ENCODE measurements at places on chromosomes 7 and 10.
A peak's percentile ranks its signal among the peaks of the same experiment; 100 is the strongest.

DNA sequence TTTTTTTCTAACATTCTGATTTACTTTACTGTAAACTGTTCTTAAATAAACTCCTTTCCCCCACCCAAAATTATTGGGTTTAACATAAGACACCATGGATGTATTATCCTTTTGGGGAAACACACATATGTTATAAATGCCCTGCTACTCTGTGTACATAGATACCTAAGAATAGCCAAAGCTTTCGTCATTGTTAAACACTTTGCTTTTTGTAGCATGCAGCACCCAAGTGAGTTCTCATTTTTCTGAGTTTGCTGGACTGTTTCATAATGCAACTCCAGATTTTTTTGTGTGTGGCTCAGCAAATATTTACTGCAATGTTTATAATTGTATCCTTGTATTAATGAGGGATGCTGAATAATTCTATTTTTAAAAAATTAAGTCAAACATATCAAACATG lies 86.9 kb downstream of the VTI1A start:
- H3K27me3 ChIP-seq = no peaks in the 10 kb centered on the region
- DNase-seq = no peak
- H3K36me3 ChIP-seq = peaks cover 5% of the 10 kb centered on the region
- peaks cover 6% of the 10 kb centered on the region for H3K4me1 ChIP-seq
- no peak overlapping the region for H3K4me3 ChIP-seq
- H3K27ac ChIP-seq = no peak overlapping the region

GRCh38 chr7:129952086-129952652 lies 591 bp downstream of the UBE2H start:
- H3K4me3 ChIP-seq = no peak overlapping the region
- H3K27me3 ChIP-seq = no peaks in the 10 kb centered on the region
- H3K36me3 ChIP-seq = no peaks in the 10 kb centered on the region
- peak; percentile 19 for DNase-seq
- peaks cover 20% of the 10 kb centered on the region for H3K4me1 ChIP-seq

- H3K4me1 ChIP-seq = peaks cover 47% of the 10 kb centered on the region
- no peak for DNase-seq
- no peak overlapping the region for H3K4me3 ChIP-seq
- no peaks in the 10 kb centered on the region for H3K27me3 ChIP-seq
These were observed 31.2 kb downstream of the FAM171A1 start for GRCh38 chr10:15339892-15340291.

- peaks cover 1% of the 10 kb centered on the region for H3K4me1 ChIP-seq
- no peaks in the 10 kb centered on the region for H3K36me3 ChIP-seq
- no peak overlapping the region for H3K4me3 ChIP-seq
- H3K27me3 ChIP-seq = peaks cover 28% of the 10 kb centered on the region
- no peak overlapping the region for H3K27ac ChIP-seq
These were observed 14.5 kb upstream of the VCL start for GRCh38 chr10:73983096-73984047.

DNA sequence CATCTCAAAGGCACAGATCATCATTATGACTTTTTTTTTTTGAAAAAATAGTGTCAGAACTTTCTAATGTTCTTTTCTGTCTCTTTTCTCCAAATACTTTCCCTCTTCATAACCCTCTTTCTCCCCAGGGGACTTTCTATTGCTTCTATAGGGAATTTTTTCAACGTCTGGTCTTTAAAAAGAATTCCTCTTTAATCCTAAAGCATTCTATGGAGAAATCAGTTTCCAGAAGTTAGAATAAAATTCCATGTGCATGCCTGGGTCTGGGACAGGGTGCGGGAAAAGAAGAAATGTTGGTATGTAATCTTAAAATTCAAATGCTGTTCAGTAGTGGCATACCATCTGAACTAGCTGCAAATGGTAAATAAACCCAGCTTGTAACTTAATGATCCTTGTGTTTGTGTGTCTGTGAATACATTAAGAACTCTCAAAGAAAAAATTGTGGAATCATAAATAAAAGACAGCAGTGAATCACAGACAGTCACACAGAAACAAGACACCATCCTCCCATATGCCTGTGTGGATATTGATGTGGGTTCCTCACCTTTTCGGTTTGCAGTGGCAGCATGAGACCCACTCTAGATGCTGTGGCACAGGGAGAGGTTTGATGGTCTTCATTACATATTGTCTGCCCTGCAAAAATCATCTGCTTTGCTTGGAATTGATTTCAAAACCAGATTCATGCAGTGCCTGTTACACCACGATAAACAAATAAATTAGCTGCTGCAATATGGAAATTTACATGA lies 374.7 kb upstream of the NRP1 start:
- H3K4me1 ChIP-seq = peaks cover 9% of the 10 kb centered on the region
- no peak overlapping the region for H3K27ac ChIP-seq
- no peak for DNase-seq
- H3K4me3 ChIP-seq = no peak overlapping the region
- no peaks in the 10 kb centered on the region for H3K36me3 ChIP-seq
- no peaks in the 10 kb centered on the region for H3K27me3 ChIP-seq

- peaks cover 9% of the 10 kb centered on the region for H3K4me1 ChIP-seq
- peaks cover 11% of the 10 kb centered on the region for H3K27me3 ChIP-seq
- DNase-seq = no peak
- H3K27ac ChIP-seq = no peak overlapping the region
These were observed 38.6 kb downstream of the ELFN1 start for GRCh38 chr7:1708596-1709251.

DNA sequence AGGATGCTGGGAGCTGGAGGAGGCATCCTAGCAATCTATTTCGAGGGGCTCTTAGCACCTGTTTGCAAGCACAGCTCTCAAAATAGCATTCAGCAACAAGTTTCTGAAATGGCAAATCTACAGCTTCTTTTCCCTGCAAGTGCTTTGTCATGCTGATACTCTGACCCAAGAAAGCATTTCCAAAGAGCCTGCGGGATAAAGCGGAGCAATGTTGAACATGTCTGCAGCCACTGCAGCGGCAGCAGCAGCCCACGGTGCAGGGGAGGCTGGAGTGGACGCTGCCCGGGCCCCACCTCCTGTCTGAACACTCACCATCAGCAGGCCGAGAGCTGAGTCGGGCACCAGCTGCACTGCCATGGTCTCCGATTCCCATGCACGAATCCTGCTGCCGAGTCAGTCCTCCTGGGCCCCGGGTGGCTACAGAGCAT lies 964 bp downstream of the FRMD4A start:
- peaks cover 32% of the 10 kb centered on the region for H3K27me3 ChIP-seq
- no peak for DNase-seq
- H3K36me3 ChIP-seq = no peaks in the 10 kb centered on the region
- no peak overlapping the region for H3K27ac ChIP-seq

DNA sequence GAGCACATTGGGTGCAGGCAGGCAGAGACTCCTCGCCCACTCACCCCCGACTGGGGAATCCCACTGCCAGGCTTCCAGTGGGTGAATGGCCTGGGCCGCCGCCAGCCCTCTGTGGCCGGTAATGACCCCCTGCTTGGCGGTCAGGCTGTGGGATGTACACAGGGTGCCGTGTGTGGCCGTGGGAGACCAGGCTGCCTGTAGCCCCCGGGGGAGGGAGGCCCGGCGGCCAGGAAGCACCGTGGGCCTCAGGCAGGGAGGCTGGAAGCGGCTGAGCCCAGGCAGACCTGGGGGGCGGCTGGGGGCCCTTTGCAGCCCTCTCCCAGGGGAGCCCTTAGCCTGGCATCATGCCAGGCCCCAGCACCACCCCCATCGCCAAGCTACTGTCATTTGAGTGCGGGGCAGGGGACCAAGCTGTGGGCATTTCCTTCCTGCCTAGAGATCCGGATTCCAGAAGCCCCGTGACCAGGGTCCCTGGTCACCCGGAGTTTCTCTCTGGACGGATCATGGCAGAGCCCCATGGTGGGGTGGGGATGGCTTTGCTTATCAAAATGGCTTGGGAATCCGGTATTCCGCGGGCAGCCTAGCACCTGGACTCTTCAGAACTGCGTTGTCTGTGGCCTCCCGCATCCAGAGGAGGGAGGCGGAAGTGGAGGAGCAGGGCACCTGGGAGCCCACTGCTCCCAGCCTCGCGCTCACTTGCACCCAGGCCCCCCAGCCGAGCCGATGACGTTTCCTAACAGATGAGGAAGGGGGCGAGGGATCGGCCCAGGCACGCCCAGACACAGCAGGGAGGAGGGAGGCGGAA lies 1.1 kb downstream of the TTYH3 start:
- H3K36me3 ChIP-seq = no peaks in the 10 kb centered on the region
- H3K4me1 ChIP-seq = peaks cover 12% of the 10 kb centered on the region
- H3K27ac ChIP-seq = peak overlapping the region; percentile 94
- H3K27me3 ChIP-seq = peaks cover 2% of the 10 kb centered on the region
- DNase-seq = no peak
- peak overlapping the region; percentile 93 for H3K4me3 ChIP-seq

- peaks cover 18% of the 10 kb centered on the region for H3K27me3 ChIP-seq
- DNase-seq = no peak
- peaks cover 7% of the 10 kb centered on the region for H3K36me3 ChIP-seq
- no peak overlapping the region for H3K4me3 ChIP-seq
These were observed 28.9 kb upstream of the PPIF start for GRCh38 chr10:79318369-79318768.
